GM23338 (cell line): ENCODE measurements at places on chromosomes 5 and 9.

DNA sequence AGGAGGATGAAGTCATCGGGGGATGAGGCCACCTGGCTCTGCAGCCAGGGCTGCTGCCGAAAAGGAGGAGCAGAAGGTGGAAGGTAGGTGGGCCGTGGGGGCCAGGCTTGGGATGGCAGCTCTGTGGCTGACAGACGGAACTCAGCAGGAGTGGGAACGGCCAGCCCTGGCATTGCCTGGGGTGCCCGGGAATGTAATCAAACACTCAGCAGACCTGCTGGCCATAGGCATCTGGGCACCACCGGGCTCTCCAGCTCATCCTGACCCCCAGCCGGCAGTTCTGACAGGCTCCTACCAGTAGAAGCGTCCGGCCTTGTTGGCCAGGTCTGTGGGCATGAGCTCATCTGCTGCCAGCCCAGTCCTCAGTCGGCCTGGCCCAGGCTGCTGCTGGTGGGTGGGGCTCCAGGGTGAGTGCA, 4.3 kb upstream of the FAT2 start:
- no peak for DNase-seq

DNA sequence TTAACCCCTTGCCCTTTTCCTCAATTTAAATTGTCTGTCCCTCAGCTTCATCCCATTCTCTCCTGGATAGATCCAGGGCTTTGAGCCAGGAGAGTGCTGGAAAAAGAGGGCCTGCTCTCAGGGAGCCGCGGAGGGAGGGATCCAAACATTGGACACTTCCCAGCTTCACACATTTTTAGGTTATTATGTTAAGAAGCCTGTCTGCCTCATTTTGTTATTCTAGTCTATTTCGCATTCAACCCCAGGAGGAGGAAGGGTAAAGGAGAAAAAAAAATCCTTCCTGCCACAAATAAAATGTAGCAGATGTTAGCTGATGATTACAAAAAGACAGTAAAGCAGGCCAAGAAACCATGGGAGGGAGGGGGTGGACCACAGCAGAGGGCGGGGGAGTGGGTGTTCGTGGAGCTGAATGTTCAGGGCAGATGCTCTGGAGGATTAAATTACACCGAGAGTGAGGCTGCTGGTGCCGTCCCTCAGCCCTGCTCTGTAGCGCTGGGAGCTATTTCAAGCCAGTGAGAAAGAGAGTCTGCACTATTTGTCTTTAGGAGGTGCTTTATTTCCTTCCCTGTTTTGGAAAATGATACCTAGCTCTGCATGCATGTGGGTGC, 60.6 kb upstream of the ZFR start:
- peak; percentile 26 for DNase-seq

DNA sequence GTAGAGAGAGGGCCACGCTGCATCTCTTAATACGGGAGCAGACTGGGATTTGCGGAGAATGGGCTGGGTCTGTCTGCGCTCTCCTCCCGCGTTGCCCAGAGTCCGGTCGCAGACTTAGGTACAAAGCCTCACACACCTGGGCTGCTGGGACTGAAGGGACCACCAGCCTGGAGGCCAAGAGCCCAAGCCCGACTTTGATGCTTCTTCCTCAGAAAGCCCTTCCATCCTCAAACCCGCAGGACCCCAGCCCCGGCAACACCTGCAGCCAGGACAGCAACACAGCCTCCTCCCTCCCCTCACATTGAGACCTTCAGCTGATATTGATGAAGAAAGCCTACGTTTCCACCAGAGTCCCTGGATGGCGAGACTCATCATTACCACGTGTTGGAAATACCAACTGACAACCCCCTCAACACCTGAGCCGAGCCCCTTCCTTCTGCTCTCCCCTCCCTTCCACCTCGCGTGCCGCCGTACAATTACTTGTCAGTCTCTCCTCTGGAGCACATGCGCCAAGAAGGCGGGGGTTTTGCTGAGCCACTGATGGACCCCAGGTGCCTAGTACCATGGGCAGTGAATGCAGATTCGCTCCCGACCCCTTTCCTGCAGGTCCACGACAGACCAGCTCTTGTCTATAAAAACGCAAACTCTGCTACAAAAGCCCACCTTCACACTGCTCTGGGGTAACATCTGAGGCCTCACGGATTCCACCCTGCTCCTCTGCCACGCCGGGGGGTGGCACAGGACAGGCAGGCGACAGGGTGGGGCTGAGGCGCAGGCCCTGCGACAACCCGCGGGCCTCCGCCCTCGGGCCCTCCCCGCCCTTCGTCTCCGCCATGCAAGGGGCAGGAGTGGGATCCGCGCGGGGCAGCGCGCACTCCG, 841 bp downstream of the ASB6 start:
- DNase-seq, result no peak

GRCh38 chr9:93020771-93021670, 37.5 kb upstream of the SUSD3 start:
- no peak for DNase-seq

DNA sequence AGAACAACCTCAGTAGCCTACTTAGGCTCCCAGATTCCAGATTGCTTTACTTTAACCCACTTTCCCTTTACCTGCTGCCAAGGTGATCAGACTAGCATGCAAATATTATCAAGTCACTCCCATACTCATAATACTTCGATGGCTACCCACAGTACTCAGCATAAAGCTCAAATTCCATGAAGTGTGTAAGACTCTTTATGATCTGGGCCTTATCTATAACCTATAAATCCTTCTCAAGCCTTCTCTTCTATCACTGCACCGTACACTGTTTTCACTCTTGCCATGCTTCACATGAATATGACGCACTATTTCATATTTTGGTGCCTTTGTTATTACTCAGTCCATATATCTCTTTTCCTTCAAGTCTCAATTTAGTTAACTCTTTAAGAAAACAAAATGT, 135.2 kb upstream of the TARS1 start:
- no peak for DNase-seq

- DNase-seq, result no peak
Observed at GRCh38 chr9:104586496-104587180, 12.6 kb downstream of the OR13C5 start.

GRCh38 chr9:113464286-113464660, 746 bp downstream of the RGS3 start:
- DNase-seq, result no peak

GRCh38 chr5:18744441-18744840, 1110.2 kb downstream of the TAF11L14 start:
- DNase-seq, result no peak

DNA sequence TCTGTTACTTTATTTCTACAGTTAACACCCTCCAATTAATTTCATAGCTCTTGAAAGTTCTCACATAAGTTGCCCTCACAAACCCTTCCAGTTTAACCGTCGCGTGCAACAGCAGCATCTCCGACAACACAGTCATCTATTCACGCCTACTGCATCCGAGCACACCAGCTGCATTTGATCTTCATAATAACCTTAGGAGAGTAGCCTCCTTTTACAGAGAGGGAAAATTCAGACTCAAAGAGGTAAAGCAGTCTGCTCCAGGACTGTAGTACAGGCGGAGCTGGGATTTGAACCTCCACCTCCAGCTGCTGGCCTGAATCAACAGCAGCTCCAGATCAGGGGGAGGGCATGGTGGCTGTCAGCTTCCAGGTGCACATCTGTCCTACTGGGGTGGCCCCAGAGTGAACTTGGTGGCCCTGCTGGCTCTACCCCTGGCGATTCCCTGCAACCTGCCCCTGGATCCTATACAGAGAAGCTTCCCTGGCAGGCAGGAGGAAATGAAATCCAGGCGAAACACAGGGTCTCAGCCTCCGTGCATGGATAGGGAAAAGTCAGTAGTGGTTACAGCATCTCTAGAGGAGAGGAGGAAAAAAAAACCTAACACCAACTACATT, 71.6 kb upstream of the UNC5A start:
- DNase-seq, result no peak

- no peak for DNase-seq
Observed at GRCh38 chr9:136720898-136721338, 8.5 kb downstream of the DIPK1B start.

GRCh38 chr9:84325347-84325973, 15.1 kb downstream of the SLC28A3 start:
- DNase-seq, result no peak

DNA sequence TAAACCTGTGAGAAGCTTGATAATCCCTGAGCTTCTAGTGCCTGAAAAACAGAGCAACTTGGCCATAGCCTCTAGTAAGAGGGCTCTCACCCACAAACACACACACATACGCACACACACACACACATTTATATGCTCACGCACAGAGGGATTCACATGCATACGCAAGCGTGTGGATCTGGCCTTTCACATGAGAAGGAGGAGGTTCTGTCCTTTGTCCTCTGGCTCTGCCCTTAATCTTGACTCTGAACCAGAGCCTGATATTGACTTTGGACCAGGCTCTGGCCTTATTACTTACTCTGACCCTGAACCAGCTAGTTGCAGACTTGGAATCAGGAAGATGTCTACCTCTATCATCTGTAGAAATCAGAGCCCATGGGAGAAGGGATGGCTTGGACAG, 10.0 kb upstream of the P4HA2 start:
- DNase-seq, result no peak

GRCh38 chr9:130259044-130259443, 6.5 kb upstream of the HMCN2 start:
- peak; percentile 48 for DNase-seq

DNA sequence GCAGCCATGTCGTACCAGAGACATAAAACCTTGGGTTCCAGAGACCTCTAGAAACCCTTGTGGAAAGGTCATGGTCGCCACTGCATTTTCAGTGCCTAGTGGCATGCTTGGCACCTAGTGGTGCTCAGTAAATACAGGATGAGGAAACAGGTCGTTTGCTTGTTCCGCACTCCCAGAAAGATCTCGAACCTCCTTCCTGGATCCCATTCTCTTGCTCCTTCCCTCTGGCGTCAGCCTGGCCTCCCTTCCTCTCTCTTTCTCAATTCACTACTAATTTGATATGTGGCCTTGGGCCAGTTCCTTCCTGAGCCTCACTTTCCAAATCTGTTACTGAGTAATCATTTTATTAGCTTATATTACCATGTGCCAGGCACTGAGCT, 4.4 kb downstream of the NDST1 start:
- no peak for DNase-seq
